Epithelial cell of proximal tubule (primary cell): ENCODE measurements at places on chromosomes 2 and 18. TPM values are rescaled to one million over a fixed set of nuclear protein-coding genes. Genes with fewer than 3 reads are reported as not detected.

LRRTM1 gene
- 0.81 and 2.0 TPM in 2 replicates for total RNA-seq

KCTD18 gene
- total RNA-seq, result 7.4 and 11.4 TPM in 2 replicates

C1GALT1C1L gene
- 0.29 and 1.1 TPM in 2 replicates for total RNA-seq

MGAT5 gene
- total RNA-seq, result 24.0 and 34.0 TPM in 2 replicates

- peak; percentile 15 for DNase-seq
Observed at GRCh38 chr18:63869851-63870250, 17.7 kb upstream of the SERPINB2 start.

- no peak for DNase-seq
Observed at GRCh38 chr18:78073275-78073674, 823.6 kb downstream of the GALR1 start.

DNA sequence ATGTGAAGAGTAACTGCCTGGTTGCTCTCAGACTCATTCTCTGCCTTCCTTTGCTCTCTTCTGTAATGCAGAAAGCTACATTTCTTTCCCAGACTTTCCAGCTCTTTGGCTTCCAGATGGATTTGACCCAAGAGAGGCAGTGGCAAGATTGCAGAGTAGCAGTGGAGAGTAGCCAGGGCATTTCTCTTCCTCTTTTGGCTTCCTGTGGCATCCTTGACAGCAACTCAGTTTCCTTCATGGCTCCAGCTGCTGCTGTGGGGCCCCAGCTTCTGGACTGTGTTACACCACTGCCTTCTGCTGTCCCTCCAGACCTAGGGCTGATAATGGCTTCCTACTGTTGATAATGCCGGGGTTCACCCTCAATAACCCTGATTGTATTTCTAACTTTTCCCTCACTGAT, 469.4 kb upstream of the SPRED2 start:
- no peak for DNase-seq

DNA sequence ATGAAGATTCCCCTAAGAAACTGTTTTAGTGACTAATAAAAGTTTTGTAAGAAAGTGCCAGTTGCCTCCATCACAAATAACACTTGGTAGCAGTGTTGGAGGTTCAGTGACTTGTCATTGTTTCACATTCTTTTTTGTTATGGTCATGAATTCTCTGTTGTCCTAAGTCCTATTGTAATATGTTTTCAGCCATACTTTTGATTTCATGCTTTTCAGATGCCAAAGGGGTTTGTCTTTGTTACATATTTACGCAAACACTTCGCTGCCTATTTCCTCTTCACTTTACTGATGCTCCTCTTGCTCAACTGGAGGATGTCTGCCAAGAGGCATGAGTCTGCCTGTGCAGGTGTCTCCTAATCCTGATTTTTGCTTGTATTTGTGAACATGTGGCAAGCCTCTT, 66.6 kb downstream of the PHLPP1 start:
- no peak for DNase-seq

GRCh38 chr2:154374416-154374815, 324.1 kb upstream of the KCNJ3 start:
- no peak for DNase-seq
